ENCODE measurements at places on chromosomes 6 and 20.

DNA sequence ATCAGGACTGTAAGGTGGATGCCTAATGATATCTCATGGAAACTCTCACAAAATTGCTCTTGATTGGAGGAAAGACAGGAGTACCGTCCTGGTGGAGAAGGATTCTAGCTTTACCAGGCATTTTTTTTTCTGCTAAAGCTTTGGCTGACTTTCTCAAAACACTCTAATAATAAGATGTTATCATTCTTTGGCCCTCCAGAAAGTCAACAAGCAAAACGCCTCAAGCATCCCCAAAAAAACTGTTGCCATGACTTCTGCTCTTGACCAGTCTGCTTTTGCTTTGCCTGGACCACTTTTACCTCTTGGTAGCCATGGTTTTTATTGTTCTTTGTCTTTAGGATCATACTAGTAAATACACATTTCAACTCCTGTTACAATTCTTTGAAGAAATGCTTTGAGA, 55.5 kb upstream of the RUNX2 start:
- no peak for DNase-seq

GRCh38 chr20:50663095-50663821, 28.1 kb downstream of the RIPOR3 start:
- no peak for DNase-seq

- peak; percentile 69 for DNase-seq
Observed at GRCh38 chr20:53654932-53655624, 61.4 kb upstream of the ZNF217 start.

DNA sequence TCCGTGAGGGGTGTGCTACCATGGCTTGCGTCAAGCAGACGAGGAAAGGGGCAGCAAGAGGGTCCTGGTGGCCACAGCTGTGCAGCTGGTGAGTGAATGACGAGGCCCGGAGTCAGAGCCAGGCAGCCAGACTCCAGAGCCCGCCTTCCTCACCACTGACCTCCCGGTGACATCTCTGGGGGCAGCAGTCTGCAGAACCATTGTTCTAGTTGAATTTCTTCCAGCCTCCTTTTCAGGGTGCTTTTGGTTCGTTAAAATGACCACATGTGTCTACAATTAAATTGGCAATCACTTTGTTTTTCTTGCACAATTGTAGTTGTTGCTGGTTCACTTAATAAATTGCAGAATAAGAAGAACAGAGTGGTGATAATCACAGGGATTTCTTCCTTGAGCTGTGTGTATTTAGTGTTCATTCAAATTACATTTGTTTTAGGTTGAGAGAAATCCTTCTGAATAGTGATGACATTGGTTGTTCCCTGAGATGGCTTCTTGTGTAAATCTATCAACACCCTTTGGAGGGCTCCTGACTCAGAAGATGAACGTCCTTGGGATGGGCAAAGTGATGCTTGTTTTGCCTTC, 96.4 kb downstream of the TULP4 start:
- DNase-seq = peak; percentile 9

DNA sequence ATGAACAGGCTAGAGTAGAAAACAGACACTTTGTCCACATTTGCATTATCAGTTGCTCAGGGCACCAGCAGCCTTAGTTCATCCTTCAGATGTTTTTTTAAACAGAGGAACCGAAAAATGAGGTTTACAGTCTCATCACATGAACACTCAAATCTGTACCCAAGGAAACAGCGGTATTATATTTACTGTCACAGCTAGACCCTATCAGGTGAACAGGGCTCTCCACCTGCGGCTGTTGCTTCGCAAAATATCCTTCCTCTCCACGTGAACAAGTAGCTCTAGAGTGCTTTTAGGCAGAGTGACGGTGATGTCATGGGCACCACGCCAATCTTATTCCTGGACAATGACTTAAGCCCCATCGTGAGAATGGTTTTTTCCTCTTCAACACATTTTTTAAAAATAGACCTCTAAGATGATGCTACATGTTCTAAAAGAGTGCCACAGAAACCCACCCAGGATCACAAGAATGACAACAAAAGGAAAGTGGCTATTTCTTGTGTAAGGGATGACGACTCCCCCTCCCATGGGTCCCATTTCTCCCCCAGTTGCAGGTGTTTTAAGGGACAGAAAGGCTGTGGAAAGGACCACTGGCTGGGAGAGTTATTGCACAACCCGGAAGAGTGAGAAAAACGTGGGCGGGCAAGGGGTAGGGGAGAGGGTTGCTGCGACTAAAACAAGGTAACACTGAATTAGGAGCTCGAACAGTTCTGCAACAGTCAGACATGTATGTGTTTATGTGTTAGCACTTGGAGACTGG, 77.7 kb downstream of the EFHC1 start:
- DNase-seq = no peak

- no peak for DNase-seq
Observed at GRCh38 chr6:86476311-86476710, 461.0 kb upstream of the HTR1E start.

DNA sequence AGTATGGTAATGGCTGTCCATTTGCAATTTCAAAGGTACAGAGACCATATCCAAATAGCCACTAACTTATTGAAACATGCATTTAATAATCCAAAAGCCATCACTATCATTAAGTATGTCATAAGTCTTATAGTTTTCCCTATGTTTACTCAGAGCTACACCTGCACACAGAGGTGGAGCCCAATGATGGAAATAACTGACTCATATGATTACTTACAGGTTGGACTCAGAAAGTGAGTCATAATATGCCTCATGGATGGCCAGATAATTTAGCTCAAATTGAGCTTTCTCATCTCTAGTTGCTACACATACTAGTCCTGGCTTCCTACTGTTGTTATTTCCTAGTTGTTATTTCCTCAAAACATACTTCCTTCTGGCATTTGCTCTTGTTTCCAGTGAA, 104.4 kb upstream of the KHDRBS2 start:
- no peak for DNase-seq

DNA sequence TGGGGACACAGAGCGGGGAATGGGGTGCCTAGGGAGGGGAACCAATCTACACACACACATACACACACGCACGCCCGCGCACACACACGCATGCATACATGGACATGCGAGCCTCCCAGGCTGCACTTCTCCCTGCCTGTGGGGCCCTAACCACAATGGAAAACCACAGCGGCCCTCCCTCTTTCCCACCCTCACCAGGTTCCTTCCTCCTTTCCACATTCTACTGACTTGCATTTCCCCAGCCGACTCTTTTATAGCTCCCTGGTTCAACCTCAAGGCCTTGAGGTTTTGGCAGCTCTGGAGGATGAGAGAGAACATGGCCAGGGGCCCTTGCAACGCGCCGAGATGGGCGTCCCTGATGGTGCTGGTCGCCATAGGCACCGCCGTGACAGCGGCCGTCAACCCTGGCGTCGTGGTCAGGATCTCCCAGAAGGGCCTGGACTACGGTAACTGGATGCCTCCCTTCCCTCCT, at the start of gene BPI:
Gene BPI (plus strand): TSS at position 249 of the 472 bp plus-strand sequence. CDS start 68 bp downstream, at position 317.
- DNase-seq = peak; percentile 100

DNA sequence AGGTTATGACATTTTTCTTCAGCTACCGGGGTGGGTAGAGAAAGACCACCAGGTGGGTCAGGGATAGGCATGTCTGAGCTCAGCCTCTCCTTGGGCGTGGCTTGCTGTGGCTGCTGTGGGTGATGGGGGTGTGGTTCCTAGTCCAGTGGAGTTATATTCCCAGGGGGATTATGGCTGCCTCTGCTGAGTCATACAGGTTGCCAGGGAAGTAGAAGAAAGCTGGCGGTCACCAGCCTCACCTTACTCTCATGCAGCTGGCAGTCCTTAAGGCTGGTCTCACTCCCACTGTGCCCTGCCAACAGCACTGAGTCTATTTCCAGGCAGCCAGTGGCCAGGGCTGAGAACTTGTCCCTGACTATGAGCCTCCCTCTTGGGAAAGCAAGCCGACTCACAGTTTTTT, 130.0 kb downstream of the SCP2D1 start:
- no peak for DNase-seq

- DNase-seq = no peak
Observed at GRCh38 chr6:149851461-149852110, 12.6 kb downstream of the LRP11 start.

DNA sequence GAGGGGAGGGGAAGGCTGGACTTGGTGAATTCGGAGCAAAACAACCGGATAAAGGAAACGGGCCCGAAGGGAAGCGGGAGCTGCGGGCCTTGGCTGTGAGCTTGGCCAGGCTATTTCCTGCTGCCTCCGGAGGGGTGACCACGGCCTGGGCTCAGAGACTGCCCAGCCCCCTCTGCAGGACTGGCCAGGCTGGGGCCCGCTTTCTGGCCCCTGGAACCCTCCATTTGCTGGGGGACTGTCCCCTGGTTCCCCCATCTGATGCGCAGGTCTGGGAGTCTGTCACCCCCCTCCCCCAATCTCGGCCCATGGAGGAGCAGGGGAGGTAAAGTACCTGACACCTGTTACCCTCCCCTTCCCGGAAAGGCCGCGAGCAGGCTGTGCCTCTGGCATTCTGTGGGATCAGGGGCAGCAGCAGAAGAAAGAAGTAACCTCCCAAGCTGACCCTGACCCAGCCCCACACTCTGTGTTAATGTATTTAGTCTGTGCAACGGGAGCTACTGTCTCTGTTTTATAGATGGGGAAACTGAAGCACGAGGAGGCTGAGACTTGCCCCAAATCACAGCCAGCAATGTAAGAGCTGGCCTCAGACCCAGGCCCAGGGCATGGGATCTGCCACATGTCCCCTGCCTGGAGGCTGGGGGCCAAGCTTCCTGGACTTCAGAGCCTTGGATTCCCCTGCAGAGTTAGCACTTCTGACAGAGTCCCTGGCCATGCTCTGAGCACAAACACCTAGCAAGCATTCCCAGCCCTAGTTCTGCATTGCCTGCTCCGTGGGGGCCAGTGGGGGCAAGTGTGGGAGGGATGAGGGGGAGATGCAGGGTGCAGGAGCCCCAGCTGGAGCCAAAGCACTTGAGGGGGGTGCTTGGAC, 3.5 kb downstream of the C20orf204 start:
- no peak for DNase-seq

DNA sequence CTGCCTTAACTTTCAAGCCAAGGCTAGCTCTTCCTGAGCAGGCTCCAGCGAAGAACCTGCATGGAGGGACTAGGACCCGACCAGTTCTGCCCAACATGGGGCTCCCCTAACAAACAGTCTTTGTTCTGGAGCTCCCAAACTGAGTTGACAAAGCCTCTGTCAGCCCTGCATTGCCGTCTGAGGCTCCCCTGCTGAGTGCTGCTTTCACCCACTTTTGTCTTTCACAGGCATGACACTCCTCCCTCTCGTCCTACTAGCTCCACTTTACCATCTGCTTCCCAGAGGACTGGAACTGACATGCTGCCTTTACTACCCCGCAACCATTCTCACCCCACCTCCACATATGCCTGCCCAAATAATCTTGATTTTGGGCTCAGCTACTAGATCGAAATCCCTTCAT, 45.1 kb upstream of the B4GALT5 start:
- DNase-seq = no peak

GRCh38 chr6:70985156-70985555, 28.3 kb upstream of the B3GAT2 start:
- peak; percentile 75 for DNase-seq

DNA sequence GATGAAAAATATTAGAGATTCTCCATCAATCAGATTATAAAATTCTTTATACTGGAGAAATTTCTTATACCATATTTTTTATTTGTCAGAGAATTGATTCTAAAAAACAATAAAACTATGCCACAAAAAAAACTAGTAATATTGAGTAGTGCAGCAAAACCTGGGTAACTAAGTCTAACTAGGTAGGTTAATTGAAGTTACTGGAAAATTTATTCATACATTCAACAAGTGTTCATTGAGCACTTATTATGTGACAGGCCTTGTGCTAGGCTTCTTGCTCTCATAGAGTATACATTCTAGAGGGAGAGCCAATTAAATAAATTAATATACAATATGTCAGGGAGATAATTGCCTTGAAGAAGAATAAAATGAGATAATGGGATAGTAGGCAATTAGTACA, 189.4 kb downstream of the EYA4 start:
- no peak for DNase-seq

GRCh38 chr20:49508435-49509199, 26.1 kb upstream of the KCNB1 start:
- DNase-seq = peak; percentile 36

- DNase-seq = no peak
Observed at GRCh38 chr6:29828471-29828797, 809 bp downstream of the HLA-G start.

DNA sequence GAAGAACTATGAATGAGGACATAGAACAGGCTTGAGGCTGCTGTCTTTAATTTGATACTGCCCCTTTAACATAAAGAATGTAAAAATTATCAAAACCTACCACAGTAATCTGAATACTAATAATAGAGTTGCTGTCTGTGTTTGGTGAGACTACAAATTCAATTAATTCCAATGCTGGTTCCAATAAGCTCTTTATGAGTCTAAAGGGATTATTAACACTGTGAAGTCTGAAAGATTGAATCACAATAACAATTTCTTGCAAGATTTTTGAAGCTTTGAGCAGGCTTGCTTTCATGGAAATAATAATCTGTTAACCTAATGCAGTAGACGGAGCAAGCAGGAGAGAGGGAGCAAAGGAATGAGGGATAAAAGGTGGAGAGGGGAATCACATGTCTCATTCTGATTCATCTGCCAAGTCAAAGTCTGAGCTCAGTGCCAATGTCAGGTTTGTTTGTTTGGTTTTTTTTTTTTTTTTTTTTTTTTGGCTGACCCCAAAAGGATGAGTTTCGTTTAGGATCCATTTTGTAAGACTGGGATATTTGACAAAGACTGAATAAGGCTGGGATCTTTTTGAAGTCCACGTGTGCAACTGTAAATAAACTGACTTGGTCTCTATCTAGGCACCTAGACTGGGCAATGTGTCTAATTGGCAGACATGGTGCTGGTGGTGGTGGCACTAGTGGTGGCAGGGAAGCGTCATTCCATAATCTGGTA, 211.6 kb downstream of the RNF144B start:
- DNase-seq = no peak

- no peak for DNase-seq
Observed at GRCh38 chr6:8958894-8959511, 523.7 kb upstream of the SLC35B3 start.

DNA sequence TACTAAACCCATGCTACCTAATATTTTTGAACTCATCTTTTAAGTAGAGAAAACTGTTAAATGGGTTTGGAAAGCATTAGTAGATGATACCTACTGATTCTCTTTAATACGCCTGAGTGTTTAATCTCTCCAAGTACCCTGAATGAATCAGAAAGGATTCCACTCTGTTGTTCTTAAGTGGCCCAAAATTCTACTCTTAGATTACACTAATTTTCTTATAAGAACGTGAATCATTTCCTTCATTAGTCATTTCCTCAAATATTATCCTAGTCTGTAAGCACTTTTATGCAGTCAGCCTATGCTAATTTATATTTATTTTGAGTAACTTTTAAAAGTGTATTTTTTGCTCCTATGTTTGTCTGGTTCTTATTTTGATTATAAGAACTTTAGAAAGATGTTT, 380.0 kb downstream of the BTBD9 start:
- no peak for DNase-seq

DNA sequence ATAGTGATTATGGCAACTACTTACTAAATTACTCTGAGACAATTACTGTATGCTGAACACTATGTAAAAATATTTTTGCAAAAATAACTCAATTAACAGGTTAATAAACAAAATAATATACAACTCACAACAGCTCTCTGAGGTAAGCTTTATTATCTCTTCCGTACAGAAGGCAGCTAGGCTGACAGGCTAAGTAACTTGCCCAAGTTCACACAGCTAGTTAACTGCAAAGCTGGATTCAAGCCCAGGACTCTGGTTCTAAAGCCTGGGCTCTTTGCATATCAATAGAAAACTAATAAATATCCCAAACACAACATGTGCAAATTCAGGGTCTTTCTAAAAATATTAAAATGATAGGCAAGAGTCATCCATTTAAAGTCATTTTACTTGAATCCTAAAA, 169.5 kb upstream of the BEND3 start:
- no peak for DNase-seq
